ENCODE measurements at places on chromosomes 5 and 9.
A peak's percentile ranks its signal among the peaks of the same experiment; 100 is the strongest.

- no peak for DNase-seq
Measured at GRCh38 chr5:169803077-169803981, 166.3 kb downstream of the DOCK2 start.

- no peak for DNase-seq
Measured at GRCh38 chr9:137087409-137087925, 682 bp downstream of the MAN1B1 start.

- peak; percentile 13 for DNase-seq
Measured at GRCh38 chr5:65172486-65173129, 309.1 kb downstream of the ADAMTS6 start.

- no peak for DNase-seq
Measured at GRCh38 chr9:76221423-76221822, 172.8 kb downstream of the RFK start.

GRCh38 chr9:27303219-27303618, 6.3 kb upstream of the EQTN start:
- DNase-seq = no peak

DNA sequence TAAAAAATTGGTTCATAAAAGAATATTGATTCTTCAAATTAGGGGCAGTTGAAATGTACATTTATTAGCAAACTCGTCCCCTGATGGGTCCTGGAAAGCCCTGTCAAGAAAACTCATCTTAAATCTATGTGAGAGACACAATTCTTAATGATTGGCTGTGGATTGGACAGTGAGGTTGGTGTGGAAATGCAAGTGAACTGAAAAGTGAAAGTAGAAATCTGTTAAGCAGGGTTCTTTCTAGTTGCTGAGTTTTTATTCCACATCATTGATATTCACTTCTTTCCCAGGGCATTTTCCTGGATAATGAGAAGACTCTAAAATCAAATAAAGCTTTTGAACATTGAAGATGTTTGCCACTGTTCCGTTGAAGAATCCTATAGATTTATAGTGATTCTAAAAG, 292.4 kb downstream of the MAST4 start:
- DNase-seq = no peak

DNA sequence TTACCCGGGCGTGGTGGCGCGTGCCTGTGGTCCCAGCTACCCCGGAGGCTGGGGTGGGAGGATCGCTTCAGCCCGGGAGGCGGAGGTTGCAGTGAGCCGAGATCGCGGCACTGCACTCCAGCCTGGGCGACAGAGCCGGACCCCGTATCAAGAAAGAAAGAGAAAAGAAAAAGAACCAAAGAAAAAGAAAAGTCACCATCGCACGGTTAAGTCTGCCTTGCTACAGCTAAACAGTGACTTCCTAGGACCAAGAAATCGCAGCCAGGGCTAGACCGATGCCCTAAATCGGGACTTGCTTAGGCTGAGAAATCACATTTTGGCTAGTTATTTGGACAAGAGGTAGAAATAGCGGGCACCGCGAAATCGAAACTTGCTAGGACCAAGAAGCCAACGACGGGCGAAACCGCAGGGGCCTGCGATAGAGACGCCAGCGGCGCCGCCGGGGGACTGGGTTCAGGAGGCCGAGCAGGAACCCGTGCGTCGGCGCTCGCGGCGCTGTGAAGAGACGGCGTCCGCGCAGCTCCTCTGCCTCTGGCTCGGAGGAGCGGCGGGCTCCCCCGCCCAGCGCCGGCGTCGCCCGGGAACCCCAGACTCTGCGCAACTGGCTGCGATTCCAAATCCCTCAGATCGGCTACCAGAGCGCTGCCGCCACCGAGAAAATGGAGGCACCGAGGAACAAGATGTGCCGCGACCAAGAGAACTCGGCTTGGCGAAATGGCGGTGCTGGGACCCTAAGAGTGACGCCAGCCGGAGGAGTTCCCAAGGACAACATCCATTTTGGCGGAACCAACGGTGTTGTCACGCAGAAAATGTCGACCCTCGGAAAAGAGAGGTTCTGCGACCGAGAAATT, 26.1 kb upstream of the ANXA2R start:
- peak; percentile 65 for DNase-seq

DNA sequence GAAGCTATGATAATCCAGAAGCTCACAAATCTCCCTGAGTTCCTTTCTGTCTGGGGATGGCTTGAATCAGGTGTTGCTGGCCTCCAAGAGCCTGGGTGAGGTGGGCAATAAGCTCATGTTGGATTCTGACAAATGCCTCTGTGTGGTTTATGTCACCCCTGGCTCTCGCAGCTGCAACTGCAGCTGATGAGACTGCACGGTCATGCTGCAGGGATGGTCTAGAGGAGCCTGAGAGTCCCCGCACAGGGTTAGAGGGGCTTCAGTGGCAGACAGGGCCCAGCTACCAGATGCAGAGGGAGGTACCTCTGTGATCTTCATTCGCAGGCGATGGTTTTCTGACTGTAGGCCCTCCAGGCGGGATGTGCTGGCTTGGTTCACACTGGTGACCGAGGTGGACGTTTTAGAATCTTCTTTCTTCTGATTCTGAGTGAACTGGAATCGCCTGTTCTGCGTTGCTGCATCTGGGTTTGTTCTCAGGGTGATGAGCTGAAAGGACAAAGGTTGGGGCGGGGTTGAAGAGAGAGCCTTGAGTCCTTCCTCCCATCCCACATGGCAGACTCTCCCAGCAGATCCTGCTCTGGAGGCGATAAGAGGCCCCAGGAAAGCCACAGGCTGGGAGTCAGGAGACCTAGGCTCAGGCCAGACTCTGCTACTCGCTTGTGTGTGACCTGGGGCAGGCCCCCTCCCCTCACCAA, 47.6 kb upstream of the TBC1D2 start:
- DNase-seq = no peak
